ENCODE measurements at places on chromosomes 7 and 10.
A peak's percentile ranks its signal among the peaks of the same experiment; 100 is the strongest.

DNA sequence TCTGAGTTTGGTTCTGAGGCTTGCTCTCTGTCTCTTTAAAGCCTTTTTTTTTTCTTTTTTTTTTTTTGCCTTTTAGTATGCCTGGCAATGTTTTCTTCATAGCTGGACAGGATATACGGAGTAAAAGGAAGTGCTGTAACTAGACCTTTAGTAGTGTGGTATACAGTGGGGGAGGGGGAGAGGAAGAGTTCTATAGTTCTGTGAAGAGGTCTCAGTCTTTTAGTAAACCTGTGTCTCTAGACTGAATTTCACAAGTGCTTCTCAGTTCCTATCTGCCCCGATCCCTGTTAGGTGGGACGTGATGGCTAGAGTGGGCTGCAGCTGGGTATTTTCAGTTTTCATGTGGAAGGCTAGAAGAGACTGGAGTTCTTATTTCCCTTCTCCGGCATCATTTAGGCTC lies 3.1 kb upstream of the ABCC2 start:
- DNase-seq, result peak; percentile 44

DNA sequence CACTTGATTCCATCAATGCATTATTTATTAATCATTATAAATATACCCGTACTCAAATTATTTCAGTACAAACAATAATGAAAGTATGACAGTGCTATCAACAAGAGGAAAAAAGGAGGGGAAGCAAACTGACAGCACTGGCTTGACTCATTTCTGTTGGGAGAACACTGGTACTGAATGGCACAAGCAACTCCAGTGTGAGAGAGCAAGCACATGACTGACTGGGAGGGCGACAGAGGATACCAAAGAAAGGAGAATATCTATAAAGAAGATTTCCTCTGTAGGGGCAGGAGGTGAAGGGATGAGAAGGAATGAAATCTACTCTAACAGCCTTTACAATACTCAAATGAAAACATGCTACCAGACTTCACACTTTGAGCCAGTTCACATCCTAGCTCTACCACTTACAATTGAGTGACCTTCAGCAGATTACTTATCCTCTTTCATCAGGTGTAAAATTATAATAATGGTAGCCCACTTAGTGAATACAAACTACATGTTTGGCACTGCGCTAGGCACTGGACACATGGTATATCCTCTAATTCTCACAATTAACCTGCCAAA lies 1.5 kb downstream of the USP54 start:
- no peak for DNase-seq

DNA sequence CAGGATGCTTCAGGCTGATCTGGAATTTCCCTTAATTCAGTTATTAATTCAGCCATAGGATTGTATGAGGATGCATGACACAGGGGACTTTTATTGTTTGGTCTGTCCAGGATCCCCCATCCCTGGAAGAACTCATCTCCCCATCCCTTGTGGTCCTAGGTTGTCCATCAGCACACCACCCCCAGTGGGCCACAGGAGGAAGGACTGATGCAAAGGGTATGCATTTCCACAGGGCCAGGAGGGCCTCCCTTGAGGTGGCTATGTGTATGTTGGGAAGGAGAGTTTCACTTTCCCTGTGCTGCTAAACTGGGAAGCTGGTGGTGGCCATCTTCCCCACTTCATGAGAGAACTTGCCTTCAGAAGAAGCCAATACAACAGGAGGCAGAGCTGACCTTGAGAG lies 44.6 kb upstream of the GRB10 start:
- no peak for DNase-seq

- peak; percentile 68 for DNase-seq
Observed at GRCh38 chr7:41696323-41696916, 6.5 kb downstream of the INHBA start.

GRCh38 chr10:118926903-118927302 lies 102.6 kb upstream of the NANOS1 start:
- DNase-seq, result no peak

DNA sequence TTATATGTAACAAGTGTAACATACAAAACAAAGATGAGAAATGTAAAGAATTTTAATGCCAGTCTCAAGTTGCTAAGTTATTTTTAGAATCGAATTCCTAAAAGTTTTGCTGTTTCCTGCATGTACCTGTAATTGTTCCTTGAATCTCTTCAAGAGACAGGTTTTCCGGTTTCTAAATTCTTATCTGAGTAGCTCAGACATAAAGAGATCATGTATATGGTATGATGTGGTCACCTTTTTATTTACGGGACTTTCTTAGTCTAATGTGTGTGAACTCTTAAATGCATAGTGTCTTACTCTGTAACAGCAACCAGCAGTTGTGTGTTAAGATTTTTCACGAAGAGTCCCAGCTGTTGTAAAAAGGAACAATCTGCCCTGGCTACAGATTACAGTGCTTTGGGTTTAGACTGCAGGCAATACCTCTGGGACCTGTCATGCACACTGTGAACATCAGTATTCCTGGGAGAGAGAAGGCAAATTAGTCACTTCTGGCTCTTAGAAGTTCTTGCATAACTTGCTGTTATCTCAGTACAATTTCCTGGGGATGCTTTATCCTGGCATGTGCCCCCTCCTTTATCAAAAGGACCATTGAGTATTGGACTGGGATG lies 263.4 kb downstream of the BICC1 start:
- peak; percentile 75 for DNase-seq

- DNase-seq, result no peak
Observed at GRCh38 chr10:130941886-130942285, 369.6 kb downstream of the TCERG1L start.

DNA sequence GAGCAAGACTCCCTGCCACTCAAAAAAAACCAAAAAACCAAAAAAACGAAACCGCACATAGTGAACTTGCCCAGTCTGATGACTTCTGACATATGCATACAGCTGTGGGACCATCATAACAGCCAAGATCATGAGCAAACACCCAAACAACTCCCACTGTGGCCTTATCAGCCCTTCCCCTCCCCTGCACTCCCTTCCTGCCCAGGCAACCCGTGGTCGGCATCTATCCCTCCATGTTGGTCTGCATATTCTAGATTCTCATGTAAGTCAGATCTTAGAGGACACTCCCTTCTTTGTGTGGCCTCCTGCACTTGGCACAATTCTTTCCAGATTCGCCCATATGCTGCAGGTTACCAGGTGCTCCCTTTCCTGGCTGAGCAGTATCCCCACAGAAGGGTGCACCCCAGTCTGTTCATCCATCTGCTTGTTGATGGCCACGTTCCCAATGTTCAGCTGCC lies 72.8 kb downstream of the GNA12 start:
- DNase-seq, result no peak

DNA sequence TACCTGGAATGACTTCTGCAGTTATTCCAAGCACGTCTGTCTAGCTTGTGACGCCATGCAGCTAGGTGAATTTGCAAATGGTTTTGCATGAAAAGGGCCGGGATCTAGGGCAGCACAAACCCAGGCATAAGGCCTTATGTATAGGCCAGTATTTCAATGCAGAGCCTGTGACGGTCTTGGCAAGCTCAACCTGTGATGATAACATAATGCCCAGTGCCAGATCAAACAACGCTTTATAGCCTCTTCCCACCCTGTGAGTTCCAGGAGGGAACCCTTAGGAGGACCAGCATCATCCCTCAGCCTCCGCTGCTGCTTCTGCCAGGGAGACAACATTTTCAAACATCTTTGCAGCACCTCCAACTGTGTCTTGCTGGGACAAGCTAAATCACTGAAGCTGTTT lies 390.7 kb downstream of the INHBA start:
- DNase-seq, result no peak

DNA sequence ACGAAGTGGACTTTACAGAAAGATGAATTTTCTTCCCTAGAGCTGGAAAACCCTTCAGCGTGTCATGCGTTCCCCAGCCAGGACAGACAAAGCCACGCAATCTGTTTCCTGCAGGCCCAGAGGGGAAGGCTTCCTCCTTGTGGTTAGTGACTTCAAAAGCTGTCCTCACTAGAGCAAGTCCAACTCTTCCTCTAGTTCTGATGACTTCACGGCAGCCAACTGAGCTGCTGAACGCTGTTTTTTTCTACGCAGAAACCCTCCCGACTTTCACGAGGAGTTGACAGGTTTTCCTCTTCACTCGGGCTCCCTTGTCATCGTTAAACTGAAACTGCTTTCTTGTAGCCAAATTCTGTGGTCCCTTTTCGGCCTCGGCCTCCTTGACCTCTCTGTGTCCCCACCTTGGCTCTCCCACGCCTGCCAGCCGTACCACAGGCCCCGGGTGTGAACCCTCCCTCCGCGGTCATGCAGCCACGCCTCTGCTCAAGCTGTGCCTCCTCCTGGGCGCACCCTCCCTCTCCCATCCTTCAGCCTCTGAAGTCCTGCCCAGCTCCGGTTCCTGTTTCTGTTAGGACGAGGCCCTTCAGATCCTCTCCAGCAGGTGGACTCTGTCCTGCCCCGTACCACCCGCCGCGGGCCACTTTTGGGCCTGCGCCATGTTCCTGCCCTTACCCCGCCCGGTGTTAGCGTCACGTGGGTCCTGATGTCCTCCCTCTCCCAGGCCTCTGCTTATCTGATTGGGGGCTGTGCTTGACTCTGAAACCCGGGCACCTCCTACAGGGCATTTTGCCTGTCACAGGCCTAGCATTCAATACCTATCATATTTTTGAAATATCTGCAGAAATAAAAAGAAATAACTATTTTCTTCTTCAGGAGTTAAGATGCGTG lies 39.3 kb downstream of the CUX1 start:
- DNase-seq, result peak; percentile 44

DNA sequence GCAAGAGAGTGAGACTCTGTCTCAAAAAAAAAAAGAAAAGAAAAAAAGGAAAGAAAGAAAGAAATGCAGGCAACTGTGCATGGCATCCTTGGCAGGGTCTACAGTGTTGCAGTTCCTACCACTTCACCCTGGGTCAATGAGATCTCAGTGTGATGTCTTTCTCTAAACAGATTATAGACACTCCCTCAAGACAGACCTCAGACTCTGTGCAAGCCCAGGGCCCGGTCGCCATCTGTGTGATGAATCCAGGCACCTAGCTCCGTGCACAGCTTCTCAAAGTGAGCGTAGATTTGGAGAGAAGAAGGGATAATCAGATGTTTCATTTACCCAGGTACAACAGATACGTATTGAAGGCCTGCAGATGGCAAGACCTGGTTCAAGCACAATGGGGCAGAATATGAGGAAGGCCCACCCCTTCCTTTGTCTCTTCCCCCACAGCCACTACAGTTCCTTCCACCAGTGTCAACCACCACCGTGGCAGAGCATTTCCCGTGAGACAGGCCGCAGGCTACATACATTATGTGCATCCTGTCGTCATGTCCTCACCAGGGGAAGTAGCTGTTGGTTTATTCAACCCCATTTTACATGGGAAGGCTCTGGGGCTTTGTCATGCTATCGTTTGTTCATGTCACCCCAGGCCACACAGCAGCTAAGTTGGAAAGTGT lies 471.7 kb upstream of the GALNT17 start:
- no peak for DNase-seq

GRCh38 chr10:100349672-100350071 lies 2.6 kb downstream of the SCD start:
- no peak for DNase-seq

DNA sequence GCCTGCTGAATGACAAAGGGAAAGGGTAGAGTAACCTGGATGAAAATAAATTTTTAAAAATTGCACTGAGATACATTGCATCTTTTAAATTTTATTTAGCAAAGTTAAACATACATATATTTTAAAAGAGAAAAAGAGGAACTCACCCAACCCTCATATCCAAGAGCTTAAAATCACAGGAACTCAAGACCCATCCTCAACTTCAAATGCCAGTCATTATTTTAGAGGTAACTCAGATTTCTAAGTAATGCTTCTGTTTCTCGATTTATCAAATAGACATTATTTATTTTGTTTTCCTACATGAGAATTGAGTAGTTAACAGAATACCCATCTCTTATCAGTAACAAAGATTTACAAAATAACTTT lies 32.4 kb upstream of the KMT2E start:
- no peak for DNase-seq

DNA sequence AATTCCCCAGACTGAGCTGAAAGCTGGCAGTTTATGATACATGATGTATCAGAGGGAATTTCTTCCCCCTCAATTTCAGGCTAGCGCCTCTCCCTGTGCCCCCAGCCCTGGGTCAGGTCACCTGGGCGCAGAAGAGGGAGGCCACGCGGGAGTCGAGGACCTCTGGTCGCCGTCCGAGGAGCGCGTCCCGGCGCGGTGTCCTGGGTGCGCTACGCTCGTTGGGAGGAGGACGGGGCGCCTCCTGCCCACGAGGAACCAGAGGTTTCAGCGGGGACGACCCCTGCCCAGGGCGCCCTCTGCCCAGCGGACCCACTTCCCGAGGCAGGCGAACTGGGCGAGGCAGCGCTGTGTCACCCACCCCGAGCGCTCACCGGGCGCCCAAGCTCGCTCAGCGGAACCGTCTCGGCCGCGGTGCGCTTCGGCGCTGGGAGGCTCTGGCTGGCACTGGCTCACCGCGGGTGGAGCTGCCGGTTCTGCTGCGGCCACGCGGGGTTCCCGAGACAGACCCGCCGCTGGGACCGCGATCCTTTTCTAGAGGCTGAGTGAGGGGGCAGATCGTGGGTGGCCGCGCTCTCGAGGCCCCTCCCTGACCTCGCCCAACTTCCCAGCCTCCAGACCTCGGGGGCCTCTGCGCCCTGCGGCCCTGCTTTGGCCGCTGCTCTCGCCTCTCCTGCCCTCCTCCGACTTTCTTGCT lies at the start of gene FAM237B:
FAM237B (minus strand) TSS at position 504 of the 694 bp plus-strand sequence. CDS start 1,556 bp downstream, outside the sequence.
- no peak for DNase-seq

DNA sequence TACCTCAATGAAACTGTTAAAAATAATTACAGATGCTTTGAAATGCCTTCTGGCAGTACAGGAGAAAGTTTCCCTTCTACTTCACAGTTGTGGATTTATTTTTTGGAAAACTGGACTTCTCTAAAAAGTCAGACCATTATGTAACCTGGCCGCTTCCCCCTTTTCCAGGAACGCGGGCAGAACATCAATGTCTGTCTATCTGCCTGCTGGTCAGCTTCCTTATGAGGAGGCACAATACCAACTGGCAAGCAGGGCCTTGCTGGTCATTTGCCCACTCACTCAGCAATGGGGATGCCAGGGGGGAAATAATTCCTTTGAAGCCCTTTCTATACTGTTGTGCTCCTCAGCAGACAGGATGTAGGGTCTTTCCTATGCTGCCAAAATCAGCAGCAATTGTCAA lies 22.5 kb upstream of the ADRB1 start:
- no peak for DNase-seq

DNA sequence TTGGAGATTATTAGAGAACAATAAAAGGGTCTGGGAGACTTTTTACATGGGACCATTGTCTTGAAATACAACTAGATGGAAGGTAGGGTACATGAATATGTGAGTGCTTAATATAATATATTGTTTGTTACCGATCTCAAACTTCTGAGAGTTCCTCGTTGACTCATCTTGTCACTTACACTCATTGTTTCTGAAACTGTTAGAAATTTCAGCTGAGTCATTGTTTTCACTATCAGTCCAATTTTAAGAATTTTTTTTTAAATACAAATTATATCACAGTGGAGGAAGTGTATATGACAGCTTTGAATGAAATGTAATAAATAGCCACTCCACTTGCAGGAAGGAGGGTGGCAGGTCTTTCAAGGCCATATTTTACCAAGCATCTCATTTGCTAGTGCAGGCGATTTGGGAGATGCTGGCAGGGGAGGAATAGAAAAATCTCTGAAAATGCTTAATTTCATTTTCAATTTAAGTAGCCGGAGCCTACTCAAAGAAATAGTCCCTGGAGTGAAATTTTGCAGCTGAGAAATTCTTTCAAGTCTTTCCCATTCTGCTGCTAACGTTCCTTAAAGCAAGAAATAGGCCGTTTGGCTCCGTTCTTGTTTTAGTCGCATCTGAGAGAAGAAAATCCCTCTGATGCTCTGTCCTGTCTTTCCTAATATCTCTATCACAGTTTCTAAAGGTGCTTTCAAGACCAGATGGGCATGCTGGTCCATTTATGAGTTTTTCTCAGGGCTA lies 1404.2 kb upstream of the CELF2 start:
- no peak for DNase-seq
